ENCODE measurements at places on chromosomes 16 and 17. TPM values are rescaled to one million over a fixed set of nuclear protein-coding genes. Genes with fewer than 3 reads are reported as not detected.

DNA sequence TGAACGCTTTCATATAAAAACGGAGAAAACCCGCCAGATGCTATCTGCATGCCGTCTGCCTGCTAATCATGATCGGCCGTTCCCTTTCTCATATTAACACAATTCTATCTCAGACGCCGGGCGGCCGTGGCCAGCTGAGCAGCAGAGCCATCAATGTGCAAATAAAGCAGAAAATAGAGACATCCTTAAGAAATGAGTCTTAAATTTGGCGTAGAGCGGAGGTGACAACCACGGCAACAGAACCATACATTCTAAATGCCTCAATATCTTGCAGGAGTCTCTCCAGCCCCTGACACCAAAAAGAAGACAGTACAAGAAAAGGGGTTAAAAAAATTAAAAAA lies 2.7 kb upstream of the IRX5 start:
- peak; percentile 37 for DNase-seq

DNA sequence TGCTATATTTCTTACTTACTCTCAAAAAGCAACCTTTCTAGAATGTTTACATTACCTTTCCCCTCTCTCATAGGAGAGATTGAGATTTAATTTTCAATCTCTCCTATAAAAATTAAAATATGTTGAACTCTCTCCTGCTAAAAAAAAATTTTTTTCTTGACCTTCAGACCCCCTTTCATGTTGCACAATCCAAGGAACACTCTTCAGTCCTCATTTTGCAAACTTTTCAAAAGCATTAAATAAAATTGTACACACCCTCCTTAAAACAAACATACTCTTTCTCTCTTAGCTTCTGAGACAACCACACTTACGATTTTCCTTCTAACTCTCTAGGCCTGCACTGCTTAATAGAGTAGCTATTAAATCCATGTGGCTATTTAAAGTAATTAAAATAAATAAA lies 8.6 kb upstream of the ABCA6 start:
- DNase-seq = no peak

DNA sequence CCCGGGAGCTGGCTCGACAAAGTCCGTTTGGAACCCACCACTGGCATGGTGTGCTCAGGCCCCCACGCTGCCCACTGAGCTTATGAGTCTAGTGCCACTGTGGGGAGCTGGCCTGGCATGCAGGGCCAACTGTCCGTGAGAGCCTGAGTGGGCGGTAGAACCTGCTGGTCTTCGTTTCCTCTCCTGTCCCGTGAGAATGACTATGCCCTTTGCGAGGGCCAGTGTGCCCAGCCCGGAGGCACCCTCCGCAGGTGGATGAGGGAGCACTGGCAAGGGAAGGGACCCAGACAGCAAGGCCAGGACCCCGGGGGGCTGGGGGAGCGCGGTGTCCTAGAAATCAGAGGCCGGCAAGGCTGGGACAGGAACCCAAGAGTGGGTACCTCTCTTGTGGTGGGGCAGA lies 3.2 kb downstream of the BAIAP3 start:
- no peak for DNase-seq

GRCh38 chr17:5672141-5672540 lies 87.8 kb upstream of the NLRP1 start:
- no peak for DNase-seq

- no peak for DNase-seq
Observed at GRCh38 chr16:66682271-66682670, 14.3 kb downstream of the CMTM4 start.

GRCh38 chr17:64492481-64493109 lies 4.3 kb downstream of the POLG2 start:
- DNase-seq = peak; percentile 18

DNA sequence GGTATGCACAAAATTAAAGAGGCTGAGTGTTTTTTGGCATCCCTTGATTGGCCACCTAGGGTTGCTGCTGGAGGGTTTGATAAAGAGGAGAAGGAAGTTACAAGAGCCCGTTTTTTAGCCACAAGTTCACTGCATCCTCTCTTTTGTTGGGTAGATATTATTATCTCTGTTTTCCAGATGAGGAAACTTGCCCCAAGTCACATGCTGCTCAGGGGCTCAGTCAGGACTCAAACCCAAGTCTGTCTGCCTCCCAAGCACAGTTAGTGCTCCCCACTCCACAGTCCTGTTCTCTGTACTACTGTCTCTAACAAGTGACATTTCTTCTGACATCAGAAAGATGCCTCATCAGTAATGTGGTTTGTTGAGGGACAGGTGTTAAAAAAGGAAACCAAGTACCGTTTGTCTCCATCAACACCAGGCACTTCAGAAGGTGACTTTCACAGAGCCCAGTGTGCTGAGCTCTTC lies 1.4 kb downstream of the NT5M start:
- DNase-seq = peak; percentile 55

Gene ETV4
- total RNA-seq = 5.4 TPM

Gene VTN
- total RNA-seq = not detected

Gene ZP2
- total RNA-seq = not detected

DNA sequence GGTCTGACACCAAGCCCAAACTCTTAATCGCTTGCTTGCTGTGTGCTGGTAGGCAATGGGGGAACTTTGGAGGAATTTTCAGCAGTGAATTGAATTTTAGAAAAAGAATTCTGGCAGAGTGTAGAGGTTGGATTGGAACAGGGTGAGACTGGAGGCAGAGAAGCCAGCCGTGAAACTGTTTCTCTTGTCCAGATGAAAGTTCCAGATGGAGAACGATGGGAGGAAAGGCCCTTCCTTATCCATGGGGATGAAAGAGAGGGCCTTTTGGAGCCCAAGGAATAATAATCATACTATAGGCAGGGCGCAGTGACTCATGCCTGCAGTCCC lies 26.0 kb downstream of the NEUROD2 start:
- no peak for DNase-seq

DNA sequence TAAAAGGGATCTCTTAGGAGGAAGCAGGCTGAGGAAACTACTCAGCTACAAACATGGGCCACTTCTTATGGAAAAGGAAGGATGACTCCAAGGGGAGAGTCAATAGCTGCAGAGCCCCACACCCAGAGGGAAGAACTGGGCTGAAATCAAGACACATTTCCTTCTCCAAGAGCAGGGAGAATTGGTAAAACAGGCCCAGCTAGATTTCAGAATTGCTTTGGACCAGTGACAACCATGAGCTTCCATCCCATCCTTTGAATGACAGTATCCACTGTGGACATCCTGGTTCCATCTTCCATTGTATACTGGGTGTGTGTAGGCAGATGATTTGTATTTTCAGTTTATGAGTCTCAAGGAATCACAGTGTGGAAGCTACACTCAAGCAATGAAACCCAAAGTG lies 267.5 kb downstream of the IRF8 start:
- no peak for DNase-seq

GRCh38 chr17:62093188-62094155 lies 28.4 kb upstream of the MED13 start:
- peak; percentile 30 for DNase-seq

GRCh38 chr17:47983492-47984223 lies 12.7 kb downstream of the CDK5RAP3 start:
- DNase-seq = no peak

Gene P4HB
- total RNA-seq = 408 TPM

DNA sequence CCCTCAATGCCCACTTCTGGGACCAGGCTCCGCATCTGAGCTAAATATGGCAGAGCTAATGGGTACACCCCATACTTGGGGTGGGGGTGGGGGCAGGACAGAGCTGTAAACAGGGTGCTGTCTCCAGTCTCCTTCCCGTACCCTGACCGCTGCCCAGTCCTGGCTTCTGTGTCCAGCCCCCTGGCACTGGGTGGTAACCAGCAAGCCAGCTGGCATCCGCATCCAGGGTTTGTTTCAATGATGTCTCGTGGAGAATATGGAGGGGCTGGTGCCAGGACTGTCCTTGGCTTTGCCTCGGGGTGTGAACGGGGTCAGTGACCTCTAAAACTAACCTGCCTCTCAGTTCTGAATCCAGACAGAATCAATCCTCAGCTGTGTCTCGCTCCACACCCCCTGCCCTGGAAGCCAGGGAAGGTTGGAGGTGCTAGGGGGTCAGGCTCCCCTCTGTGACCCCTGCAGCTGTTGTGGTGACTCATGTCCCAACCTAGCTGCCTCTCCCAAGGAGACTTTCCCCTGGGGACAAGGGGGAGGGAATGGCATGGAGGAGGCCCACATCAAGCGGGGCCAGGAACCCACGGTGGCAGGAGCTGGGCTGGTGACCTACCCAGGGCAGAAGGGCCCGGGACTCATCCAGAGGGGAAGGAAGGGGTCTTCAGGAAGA lies 1.5 kb upstream of the PNMT start:
- no peak for DNase-seq

Gene CCDC40
- 0.54 TPM for total RNA-seq

DNA sequence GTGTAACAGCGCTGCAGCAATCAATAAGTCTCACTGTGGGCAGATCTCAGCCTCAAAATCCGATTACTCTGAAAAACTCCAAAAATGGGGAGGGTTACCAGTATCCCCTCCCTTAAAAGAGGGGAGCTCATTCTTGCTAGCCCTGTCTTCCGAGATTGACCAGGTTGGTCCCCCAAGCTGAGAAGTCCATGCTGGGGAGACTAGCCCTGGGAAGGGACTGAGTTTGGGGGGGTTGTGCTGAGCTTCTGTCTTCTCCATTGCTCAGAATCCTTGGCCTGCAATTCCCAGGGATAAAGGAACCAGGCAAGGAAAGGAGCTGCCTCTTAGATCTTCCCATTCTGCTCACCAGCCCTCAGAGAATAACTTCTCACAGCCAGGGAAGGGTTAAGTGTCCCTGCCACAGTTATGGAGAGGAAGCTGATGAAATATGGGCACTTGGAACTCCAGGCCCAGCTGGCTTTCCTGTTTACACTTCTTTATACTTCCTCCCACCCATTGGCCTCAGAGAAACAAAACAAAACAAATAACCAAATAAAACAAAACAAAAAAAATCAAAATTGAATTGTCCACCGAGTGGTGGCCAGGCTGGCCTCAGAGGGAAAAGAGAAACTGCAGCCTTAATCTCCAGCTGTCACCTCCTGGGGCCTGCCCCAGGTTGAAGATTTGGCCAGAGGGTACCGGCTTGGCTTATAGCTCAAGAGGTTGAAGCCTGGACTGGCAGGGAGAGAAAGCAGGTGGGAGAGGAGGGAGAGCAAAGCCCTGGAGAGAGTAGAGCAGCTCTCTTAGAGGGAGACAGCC lies 2.6 kb downstream of the HOXB3 start:
- no peak for DNase-seq

DNA sequence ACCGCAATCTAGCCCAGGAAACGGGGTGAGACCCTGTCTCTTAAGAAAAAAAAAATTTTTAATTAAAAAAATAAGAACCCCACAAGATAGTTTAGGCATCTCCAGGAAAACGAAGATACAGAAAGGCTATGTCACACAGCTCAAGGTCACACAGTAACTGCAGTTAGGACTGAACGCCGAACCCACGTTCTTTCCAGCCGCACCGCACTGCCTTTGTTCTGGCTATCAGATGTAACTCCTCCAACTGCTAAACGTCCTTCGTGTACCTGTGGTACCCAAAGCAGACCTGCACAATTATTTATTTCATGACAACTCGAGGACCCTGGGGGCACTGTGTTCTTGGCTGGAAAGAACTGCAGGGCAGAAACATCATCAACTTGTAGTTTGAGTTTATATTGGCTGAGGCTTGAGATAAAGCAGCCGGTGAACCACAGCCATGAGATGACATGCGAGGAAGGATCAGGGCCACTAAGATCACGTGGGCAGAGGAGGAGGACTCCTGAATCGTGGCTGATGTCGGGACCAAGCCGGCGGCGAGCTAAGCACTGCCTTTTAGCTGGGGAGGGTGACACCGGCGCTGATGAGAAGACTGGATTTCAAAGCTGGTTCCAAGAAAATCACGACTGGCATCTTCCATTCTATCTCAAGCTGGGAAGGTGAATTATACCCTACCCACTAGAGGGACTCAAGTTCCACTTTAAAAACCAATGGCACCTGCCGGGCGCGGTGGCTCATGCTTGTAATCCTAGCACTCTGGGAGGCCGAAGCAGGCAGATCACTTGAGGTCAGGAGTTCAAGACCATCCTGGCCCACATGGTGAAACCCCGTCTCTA lies 20.7 kb upstream of the MNT start:
- DNase-seq = no peak

DNA sequence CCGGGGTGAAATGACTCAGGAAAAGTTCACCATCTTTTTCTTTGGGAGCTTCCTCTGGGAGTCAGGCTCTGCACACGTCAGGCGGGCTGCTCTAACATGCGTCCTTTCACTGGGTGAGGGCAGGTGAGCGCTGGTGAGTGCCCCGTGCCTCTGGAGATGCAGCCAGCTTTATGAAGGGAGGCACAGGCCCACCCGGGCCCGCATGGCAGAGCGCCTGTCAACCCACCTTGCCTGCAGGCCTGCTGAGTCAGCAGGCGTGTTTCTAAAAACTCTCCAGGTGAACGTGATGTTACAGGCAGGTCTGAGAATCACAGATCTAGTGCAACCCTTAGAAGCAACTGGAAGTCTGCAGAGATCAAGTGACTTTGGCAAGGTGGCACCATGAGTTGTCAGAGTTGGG lies 18.4 kb downstream of the MAP1LC3B start:
- no peak for DNase-seq

- no peak for DNase-seq
Observed at GRCh38 chr17:40015005-40015997, at the start of gene CSF3. CSF3 (plus strand) TSS chr17:40015440; CDS start chr17:40015475, 35 bp downstream.

Gene PPP1R9B
- total RNA-seq = 56.4 TPM

Gene LRRC46
- total RNA-seq = 0.67 TPM

Gene LCAT
- 10.6 TPM for total RNA-seq

DNA sequence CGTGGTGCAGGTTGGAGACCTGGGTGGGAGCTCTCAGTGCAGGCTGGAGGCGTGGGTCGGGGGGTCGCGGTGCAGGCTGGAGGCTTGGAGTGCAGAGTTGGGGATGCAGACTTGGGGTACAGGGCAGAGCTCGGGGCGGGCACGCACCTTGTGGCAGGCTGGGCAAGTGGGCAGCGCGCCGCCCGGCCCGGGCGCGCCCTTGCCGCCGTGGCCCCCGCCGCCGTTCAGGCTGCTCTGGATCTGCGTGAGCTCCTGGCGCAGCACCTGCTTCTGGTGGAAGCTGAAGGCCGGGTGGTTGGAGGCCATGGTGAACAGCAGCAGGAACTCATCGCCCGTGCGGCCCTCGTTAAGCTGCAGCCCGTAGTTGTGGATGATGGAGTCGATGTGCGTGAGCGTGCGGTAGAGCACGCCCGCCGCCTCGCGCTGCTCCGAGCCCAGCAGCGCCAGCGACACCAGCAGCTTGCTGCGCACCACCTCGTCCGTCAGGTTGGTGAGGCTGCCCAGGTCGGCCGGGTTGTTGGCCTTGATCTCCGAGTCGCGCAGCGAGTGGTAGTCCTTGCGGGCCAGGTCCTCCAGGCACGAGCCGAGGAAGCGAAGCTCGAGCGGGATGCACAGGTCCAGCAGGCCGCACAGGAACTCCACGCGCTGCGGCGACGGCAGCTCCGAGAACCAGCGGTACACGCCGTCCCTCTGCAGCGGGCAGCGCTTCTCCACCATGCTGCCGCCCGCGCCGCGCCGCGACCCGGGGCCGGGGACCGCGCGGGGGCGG lies 1.1 kb downstream of the ZCCHC14 start:
- peak; percentile 28 for DNase-seq

DNA sequence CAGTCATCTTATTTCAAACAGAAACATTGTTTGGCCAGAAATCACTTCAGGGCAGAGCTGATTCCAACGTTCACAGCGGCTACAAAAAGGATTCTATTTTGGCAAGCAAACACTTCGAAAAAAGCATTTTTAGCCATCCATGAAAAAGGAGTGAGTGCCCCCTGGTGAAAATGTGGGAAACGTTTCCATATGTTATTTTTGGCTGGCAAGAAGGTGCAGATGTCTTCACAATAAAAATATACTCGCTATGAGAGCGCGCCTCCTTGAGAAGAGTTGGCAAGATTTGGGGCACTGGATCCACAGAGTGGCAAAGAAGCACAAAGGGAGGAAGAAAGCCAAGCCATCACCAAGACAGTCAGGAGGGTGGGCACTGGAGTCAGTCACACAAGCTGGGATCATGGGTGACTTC lies 191.1 kb downstream of the CHD9NB start:
- no peak for DNase-seq

Gene NOTUM
- 0.41 TPM for total RNA-seq

Gene CLDN7
- 1.7 TPM for total RNA-seq

Gene TP53TG3F
- total RNA-seq = not detected

All from activated CD8-positive, alpha-beta T cell treated with anti-CD3 and anti-CD28 coated beads for 36 hours (primary cell).